ENCODE measurements at places on chromosomes 11 and 22. TPM values are rescaled to one million over a fixed set of nuclear protein-coding genes. Genes with fewer than 3 reads are reported as not detected.

Gene PIK3C2A
- 22.2 TPM for total RNA-seq

Gene CNIH2
- 2.6 TPM for total RNA-seq

Gene DRG1
- 55.9 TPM for total RNA-seq

Gene OR5A1
- total RNA-seq = not detected

Gene SMTNL1
- total RNA-seq = not detected

Gene PLAAT2
- 0.95 TPM for total RNA-seq

Gene APLNR
- not detected for total RNA-seq

Gene KRTAP5-10
- not detected for total RNA-seq

Gene P2RY2
- total RNA-seq = 11.8 TPM

Gene LDLRAD3
- 33.0 TPM for total RNA-seq

Gene CLCF1
- 34.8 TPM for total RNA-seq

Gene SELENOM
- 75.0 TPM for total RNA-seq

Gene HEPN1
- not detected for total RNA-seq

Gene KCNE3
- not detected for total RNA-seq

Gene RBMXL2
- not detected for total RNA-seq

Gene SMIM35
- total RNA-seq = not detected

Gene GRM5
- not detected for total RNA-seq

Gene CRYBA4
- total RNA-seq = not detected

Gene APOA5
- total RNA-seq = not detected

Gene IRAG1
- 0.06 TPM for total RNA-seq

Gene USP2
- 0.77 TPM for total RNA-seq

Gene OR5AN1
- total RNA-seq = not detected

Gene OR2D2
- total RNA-seq = not detected

Gene SCO2
- 6.4 TPM for total RNA-seq

Gene RTN4R
- total RNA-seq = 13.5 TPM

Gene HTATIP2
- 195 TPM for total RNA-seq

Gene DKK3
- 21.0 TPM for total RNA-seq

Gene VSIG10L2
- not detected for total RNA-seq

Gene APOA4
- total RNA-seq = not detected

Gene ZDHHC8
- total RNA-seq = 34.2 TPM

Gene OR8D4
- not detected for total RNA-seq

Gene SLC22A12
- not detected for total RNA-seq

Gene NLRP10
- total RNA-seq = not detected

Gene ALX4
- total RNA-seq = 1.9 TPM

Gene PGR
- total RNA-seq = 0.01 TPM

Gene TMEM121B
- total RNA-seq = 0.20 TPM

Gene MMP11
- 0.23 TPM for total RNA-seq

Gene OR2AT4
- total RNA-seq = not detected

Gene FBLN1
- total RNA-seq = 57.5 TPM

Gene GAL3ST3
- not detected for total RNA-seq

Gene TBX10
- total RNA-seq = not detected

Data from A549 treated with Hydrocortisone at 1 μM for 4 hours (cell line).